Astrocyte (in vitro differentiated cells and primary cell): ENCODE measurements at places on chromosomes 6 and 20.

DNA sequence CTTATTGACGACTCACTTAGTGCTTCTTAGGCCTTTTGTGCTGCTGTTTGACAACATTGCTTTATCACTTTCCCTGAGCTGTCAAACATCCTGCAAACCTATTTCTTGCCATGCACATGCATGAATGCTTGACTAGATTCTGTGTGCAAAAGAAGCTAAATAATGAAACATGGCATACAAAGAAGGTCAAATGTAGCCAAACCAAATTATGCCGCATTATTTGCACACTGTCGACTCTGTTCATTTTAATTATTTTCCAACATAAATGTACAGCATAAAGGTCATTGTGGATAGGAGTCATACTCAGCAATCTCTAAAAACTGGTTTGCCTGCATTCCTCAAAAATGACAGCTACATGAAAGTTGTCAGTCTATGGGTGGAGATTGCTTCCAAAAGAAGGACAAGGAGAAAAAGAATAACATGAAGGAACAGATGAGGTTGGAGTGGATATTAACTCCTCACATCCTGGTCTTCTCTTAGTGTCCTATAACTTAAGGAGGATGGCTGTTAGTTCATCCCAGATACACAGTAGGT is 123.1 kb upstream of the STXBP5 start:
- no peak for DNase-seq

DNA sequence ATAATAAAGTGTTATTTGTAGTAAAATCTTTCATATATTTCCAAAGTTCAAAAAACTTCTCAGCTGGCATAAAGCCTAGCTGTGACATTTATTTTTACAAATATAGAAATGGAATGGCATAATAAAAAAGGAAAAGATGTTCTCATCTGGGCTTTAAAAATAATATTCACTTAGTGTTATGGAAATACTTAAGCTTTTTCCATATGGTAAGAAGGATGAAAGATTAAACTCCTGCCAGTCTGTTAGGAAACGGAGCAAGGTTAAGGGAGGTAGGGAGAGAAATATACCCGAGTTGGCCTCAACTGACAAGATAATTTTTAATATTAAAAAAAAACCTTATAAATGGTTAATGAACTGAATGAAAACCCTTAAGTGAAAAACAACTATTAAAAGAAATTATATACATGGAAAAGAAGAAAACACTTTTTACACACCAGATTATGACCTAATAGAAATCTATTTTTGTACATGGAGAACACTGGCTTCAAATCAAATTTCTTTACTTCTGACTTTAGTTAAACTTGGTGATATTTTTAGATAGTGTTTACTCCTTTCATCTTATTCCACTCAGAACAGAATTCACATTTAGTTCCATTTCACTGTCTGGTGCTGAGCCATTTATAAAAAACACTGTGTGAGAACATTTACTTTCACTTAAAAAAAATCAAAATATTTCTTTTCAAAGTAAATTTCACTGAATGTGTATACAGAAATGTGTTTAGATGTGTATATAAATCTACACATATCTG is 137.0 kb downstream of the DST start:
- DNase-seq, result no peak

DNA sequence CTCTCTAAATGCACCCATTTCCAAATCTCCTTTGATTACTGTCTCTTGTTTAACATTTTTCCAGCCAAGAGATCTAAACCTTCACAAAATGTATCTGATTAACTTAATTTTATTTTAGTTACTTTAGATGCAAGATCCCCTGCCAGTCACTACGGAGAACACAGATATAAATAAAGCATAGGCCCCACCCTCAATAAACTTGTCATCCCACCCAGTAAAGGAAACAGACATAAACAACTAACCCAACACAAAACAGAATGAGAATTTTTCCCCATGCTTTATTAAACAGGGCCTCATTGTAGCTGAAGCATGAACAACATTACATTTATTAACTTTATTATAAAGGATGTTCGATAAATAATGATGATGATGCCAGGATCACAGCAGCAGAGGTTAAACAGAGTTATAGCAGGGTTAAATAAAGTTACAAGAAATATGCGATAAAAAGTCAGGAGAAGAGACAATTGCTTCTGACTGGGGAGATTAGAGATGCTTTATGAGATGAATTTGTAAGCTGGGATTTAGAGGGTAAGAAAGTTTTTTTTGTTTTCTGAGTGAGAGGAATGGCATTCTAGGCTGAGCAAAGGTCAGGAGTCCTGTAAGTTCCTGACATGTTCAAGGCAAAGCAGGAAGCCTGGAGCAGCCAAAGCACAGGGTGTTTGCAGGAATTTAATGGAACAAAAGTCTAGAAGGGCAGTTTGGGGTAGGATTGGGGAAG is 41.1 kb downstream of the TFAP2A start:
- DNase-seq, result no peak

- no peak for DNase-seq
Observed at GRCh38 chr6:7918403-7918802, 7.8 kb upstream of the TXNDC5 start.

DNA sequence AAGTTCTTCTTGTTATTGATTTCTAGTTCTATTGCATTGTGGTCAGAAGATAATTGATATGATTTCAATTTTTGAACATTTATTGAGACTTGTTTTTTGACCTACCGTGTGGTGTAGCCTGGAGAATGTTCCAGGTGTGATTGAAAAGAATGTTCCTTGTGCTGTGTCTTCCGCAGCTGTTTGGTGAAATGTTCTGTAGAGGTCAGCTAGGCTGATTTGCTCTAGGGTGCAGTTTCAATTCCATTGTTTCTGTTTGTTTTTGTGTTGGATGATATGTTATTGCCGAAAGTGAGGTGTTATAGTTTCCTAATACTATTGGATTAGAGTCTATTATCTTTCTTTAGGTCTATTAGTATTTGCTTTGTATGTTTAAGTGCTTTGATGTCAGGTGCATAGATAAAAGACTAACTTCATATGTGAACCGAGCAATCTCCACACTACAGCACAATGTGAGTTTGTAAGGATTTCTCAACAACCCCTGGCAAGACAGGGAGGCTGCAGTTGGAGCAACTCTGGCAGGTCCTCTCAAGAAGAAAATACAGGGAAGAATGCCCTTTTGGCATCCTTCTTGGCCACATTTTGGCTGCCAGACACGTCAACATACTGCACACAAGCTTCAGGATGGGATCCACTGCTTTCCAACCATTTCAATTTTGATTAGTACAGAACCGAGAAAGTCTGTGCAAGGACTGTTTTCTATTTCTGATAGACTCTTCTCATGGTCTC is 320.7 kb downstream of the RNF144B start:
- no peak for DNase-seq

DNA sequence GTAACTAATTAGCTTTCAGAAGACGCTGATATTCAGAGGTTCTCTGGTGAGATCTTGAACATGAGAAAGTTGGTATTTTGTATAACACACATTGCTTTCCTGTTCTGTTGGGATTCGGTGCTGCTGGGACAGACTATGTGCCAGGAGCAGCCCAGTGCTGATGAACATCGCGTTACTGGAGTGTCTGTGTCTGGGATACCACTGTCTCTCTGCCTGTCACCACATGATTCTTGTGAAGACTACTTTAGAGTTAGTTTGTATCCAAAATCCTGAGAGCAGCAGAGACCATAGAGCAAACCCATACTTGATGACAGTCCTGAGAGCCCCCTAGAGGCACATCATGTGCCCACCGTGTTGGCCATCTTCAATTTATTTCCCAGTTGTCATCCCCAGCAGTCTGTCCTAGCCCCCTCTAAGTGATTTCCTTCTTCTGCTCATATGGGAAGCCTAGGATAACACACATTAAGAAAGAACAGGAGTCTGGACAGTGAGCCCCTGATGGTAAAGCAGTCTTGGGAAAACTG is 41.8 kb upstream of the TINAG start:
- no peak for DNase-seq

GRCh38 chr6:121055572-121056163 is 278.6 kb downstream of the TBC1D32 start:
- DNase-seq, result peak; percentile 10

- peak; percentile 45 for DNase-seq
Observed at GRCh38 chr20:13101706-13102105, 92.9 kb downstream of the SPTLC3 start.

DNA sequence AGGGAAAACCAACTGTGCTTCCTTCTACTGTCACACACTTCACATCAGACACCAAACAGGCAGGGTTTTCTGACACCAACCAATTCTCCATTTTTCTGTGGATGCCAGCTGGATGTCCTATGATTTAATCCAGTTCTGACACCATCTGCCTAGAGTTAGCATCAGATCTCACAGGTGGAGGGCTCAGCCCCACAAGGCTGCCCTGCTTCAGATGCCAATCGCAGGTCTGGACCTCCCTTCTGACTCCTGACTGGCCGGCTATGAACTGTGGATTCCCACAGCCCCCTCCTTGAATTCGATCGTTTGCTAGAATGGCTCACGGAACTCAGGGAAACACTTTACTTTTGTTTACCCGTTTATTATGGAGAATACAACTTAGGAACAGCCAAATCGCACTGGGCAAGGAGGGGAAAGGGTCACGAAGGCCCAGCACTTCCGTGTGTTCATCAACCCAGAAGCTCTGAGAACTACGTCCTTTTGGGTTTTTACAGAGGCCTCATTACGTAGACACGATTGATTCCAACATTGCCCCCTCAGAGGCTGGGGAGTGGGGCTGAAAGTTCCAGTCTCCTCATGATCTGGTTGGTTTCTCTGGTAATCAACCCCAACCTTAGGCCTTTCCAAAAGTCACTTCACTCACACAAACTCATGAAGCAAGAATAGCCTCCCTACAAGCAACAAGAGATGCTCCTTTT is 25.4 kb upstream of the MAS1 start:
- no peak for DNase-seq

DNA sequence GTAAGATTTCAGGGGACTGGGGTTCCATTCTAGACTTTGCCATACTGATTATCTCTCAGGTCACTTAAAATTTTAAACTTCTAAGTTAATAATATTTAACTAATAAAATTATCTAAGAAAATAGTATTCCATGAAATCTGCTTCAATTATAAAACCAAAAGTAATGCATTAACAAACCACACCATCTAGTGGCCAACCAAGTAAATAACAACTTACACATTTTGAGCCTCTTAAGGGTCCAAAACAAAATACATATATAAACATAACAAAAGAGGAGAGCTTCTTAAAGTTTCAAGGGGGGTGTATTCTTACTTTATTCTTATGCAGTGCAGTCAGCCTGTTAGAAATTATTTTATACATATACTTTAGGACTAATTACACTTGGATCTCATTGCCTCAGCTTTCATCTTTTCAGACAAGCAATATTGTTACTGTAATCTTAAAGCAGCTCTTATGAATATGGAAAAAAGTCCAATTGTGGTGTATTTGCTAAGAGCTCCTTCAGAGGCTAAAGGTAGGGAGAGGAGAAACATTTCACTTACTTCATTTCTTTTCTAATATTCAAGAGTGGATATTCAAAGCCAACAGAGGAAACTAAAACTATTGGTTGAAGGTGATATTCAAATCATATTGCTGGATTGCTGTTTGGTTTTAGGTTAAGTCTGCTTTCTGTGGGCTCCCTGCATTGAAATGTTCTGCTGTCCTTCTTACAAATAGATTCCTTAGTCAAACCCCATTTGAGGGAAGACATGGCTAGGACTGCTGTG is 199.7 kb upstream of the SIM1 start:
- peak; percentile 14 for DNase-seq

DNA sequence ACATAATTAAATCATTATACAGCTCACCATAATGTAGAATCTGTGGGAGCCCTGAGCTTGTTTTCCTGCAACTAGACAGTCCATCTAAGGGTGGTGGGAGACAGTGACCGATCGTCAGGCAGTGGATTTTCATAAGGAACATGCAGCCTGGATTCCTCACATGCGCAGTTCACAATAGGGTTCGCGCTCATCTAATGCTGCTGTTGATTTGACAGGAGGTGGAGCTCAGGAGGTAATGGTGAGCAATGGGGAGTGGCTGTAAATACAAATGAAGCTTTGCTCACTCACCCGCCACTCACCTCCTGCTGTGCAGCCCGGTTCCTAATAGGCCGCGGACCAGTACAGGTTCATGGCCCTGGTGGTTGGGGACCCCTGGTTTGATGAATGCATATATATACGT is 141.5 kb downstream of the TBC1D7 start:
- DNase-seq, result no peak

- no peak for DNase-seq
Observed at GRCh38 chr6:139287868-139288267, 3.9 kb downstream of the TXLNB start.

GRCh38 chr6:151765444-151765886 is 42.0 kb upstream of the ESR1 start:
- DNase-seq, result peak; percentile 85

DNA sequence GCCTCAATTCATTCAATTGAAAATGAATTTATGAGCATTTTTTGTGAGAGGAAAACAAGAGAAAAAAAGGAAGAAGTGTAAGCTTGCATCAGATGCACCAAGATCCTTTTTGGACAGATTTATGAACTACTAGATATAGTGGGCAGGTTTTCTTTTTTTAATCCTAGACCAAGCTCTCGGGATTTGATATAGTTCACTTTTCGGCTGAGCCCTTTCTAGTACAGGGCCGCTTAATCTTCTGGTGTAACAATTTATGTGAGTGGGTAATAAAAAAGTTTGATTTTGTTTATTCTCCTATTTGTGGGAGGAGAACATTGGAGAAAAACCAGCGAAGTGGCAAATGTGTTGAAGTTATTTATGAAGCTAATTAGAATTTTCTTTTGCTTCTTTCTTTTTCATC is 538.0 kb downstream of the UTRN start:
- no peak for DNase-seq

DNA sequence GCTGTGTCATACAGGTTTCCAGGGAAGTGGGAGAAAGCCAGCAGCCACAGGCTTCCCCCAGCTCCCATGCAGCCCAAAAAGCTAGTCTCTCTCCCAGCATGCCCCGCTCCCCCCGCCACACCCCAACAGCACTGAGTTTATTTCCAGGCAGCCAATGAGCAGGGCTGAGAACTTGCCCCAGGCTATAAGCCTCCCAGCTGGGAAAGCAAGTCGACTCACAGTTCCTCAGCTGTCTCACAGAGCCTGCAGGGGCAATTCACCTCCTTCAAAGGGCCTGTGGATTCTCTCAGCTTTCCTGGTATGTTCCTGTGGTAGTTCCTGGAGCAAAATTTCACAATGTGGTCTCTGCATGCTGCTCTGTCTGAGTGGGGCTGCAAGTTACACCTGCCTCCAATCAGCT is 34.2 kb downstream of the PAX1 start:
- DNase-seq, result no peak

GRCh38 chr6:22295145-22295544 is 1.7 kb downstream of the PRL start:
- DNase-seq, result no peak

GRCh38 chr6:6026513-6027205 is 19.9 kb upstream of the NRN1 start:
- DNase-seq, result no peak
